ENCODE measurements at places on chromosomes 7 and 10.
A peak's percentile ranks its signal among the peaks of the same experiment; 100 is the strongest.

DNA sequence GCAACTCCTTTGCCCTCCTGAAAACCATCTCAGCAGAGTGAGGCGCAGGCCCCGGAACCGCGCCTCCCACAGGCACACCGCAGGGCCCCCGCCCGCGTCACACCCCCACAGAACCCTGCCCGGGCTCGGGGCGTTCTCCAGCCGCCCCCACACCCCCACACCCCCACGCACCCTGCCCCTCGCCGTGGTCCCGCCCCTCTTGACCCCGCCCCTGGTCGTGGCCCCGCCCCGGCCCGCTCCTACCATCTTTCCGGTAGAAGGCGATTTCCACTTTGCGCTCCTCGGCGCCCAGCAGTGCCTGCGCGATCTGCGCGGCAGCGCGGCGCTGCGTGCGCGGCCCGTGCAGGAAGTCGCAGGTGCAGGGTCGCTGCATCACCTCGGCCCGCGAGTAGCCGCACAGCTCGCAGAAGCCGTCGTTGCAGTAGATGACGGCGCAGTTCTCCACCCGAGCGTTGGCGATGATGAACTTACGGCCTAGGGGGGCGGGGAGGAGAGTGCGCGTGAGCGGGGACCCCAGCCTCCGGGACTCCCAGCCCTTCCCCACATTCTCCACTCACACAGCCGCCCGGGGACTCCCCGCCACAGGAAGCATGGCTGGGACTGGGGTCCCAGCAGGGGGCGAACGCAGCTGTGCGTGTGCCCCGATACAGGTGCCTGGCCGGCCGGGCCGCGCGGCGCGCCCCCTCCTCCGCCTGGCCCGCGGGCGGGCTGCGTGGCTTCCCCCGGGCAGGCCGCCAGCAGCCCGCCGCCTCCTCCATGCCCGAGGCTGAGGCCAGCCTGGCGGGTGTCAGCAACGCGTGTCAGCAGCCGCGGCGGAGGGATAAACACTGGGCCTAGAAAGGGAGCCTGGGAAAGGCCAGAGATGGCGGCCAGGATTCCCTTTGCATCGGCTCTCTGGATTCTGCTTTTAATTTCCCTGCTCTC lies 3.4 kb downstream of the KCNH2 start:
- peaks cover 7% of the 10 kb centered on the region for H3K27me3 ChIP-seq
- H3K27ac ChIP-seq = peak overlapping the region; percentile 74
- peaks cover 57% of the 10 kb centered on the region for H3K4me1 ChIP-seq
- peak overlapping the region; percentile 48 for H3K4me3 ChIP-seq
- peak; percentile 84 for DNase-seq

- H3K27ac ChIP-seq = peak overlapping the region; percentile 76
- H3K4me3 ChIP-seq = peak overlapping the region; percentile 100
- H3K36me3 ChIP-seq = peaks cover 23% of the 10 kb centered on the region
- peaks cover 75% of the 10 kb centered on the region for H3K4me1 ChIP-seq
Measured at GRCh38 chr7:45028138-45028919, 28.3 kb downstream of the CCM2 start.

GRCh38 chr7:137975768-137976167 lies 26.1 kb downstream of the CREB3L2 start:
- H3K36me3 ChIP-seq = no peaks in the 10 kb centered on the region
- no peaks in the 10 kb centered on the region for H3K27me3 ChIP-seq
- H3K27ac ChIP-seq = no peak overlapping the region
- no peak overlapping the region for H3K4me3 ChIP-seq
- H3K4me1 ChIP-seq = no peaks in the 10 kb centered on the region
- no peak for DNase-seq

DNA sequence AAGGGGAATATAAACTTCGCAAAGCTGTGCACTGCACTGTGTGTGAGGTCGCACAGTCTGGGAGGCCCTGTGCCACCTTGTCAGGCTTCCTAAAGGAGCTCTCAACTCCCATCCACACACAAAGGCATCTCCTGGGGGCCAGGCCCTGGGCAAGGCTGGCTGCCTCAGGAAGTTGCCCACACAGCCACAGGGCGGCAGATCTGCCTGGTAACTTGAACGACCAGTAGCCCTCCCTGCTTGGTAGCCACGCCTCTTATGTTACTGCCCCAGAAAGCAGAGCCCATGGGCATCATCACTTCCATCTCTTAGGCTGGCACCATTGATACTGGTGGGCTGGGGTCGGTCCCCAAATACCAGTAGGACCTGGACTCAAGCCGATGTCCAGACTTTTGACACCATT lies 82.8 kb downstream of the HECW1 start:
- no peaks in the 10 kb centered on the region for H3K4me1 ChIP-seq
- H3K27ac ChIP-seq = no peak overlapping the region
- no peak overlapping the region for H3K4me3 ChIP-seq
- H3K36me3 ChIP-seq = no peaks in the 10 kb centered on the region
- DNase-seq = no peak

GRCh38 chr10:123154711-123155505 lies 706 bp downstream of the BUB3 start:
- peak; percentile 59 for DNase-seq
- H3K27me3 ChIP-seq = peaks cover 8% of the 10 kb centered on the region
- H3K36me3 ChIP-seq = peaks cover 31% of the 10 kb centered on the region
- H3K4me3 ChIP-seq = peak overlapping the region; percentile 90

DNA sequence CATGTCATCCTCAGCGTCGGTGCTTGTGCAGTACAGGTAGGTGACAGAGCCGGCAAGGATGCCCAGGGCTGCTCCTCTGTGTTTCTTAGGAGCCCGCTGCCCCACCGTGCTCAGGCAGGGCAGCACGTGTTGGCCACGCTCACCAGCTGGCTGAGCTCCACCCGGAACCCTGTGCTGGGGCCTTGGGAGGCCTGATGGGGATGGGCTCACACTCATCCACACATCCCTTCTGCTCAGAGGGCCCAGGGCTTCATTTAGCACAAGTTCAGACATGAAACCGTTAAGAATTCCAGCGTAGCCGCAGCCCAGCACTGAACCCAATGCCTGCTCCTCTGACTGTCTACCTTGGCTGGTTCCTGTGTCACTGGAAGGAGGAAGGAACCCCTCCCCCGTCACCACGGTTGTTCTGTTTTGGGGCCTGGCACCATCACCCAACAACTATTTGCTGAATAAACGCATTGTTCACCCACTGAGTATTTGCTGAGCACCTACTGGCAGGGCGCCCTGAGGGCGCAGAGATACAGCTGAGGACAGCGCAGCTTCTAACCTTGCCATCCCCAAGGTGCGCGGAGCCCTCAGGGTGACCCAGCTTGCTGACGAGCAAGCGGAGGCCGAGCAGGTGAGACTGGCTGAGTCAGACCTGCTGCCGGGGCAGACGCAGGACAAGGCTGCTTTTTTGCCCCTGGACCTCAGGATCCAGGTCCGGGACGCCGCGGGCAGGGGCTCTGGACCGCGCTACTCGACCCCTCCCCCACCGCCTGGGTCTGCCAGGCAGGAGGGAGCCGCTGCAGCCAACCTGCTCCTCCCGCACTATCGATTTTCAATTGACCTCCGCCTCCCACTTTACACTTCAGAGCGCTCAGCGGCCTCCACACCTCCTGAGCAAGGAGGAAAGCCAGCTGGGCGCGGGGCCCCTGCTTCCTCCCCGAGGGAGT lies 50.6 kb upstream of the RET start:
- no peak overlapping the region for H3K27ac ChIP-seq
- H3K27me3 ChIP-seq = no peaks in the 10 kb centered on the region
- H3K4me1 ChIP-seq = no peaks in the 10 kb centered on the region
- H3K36me3 ChIP-seq = no peaks in the 10 kb centered on the region
- no peak overlapping the region for H3K4me3 ChIP-seq

DNA sequence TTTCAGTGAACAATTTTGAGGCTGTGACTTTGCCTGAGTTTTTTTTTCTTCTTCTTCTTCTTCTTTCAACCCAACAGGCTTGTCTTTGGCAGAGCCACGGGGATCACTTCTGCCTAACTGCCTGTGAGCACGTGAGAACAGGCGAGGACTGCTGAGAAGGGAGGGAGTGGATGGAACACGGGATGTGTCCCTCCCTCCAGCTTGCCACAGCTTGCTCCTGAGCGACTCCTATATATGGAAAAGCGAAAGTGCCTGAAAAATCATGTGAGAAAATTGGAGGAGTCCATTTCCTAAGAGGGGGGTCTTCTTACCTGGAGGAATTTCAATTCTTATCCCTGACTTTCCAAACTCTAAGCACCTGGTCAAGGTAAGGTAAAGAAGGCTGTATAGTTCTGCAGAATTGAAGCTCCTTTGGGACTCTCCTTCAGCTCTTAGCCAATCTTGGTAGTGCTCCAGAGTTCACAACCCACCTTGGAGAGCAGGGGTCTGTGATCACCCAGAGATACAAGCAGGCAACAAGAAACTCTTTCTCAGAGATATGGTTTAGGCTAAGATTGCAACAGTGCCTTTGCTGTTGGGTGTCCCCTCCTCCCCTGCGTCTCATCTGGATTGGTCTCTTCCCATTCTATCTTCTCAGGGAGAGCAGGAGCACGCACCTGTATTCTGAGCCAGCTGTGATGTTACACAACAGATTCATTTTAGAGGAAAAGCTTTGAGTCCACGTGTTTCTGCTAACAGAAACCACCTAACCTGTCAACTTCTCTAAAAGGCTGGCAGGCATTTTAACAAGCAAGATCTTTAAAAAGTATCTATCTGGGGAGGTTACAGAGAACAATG lies at the start of gene MAT1A:
Gene MAT1A, minus strand, starts transcription at position 208 of the 837 bp plus-strand sequence. CDS start 235 bp downstream, outside the sequence.
- no peaks in the 10 kb centered on the region for H3K36me3 ChIP-seq
- no peaks in the 10 kb centered on the region for H3K4me1 ChIP-seq

DNA sequence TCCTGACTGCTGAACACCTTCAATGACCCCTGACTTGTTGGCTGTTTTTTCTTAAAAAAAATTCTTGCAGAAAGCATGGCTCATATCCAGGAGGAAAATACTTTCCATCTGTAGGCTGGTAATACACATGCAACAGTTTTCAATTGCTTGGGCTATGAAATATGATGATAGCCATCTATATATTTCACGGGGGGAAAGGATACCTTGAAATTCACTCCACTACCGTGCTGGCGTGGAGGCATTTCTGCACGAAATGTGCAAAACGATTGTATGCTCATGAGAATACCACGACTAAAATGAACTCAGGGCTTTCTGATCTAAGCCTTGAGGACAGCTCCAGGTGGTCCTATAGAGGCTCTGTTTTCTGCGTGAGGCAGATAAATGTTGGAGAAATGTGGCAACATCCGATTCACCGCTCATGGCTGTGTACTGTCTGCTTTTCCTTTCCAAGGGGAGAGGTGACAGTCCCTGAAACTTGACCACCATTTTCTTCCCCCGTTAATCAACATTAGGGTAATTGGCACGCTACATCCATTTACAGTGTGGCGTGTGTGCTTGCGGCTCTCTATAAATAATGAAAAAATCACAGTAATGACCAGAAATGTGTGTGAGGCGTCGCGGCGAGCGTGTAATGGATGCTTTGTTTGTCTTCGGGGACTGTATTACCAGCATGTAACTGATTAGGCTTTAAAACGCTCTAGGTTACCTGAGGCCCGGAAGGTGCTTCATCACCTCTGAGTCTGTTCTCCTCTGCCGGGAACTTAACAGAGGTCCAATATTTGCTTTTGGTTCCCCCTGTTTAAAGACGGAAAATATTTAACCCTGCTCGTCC lies 12.8 kb upstream of the CARD11 start:
- H3K36me3 ChIP-seq = no peaks in the 10 kb centered on the region
- DNase-seq = no peak
- no peak overlapping the region for H3K27ac ChIP-seq
- no peak overlapping the region for H3K4me3 ChIP-seq
- no peaks in the 10 kb centered on the region for H3K27me3 ChIP-seq
- H3K4me1 ChIP-seq = no peaks in the 10 kb centered on the region

- H3K36me3 ChIP-seq = no peaks in the 10 kb centered on the region
- no peak overlapping the region for H3K4me3 ChIP-seq
- DNase-seq = no peak
- peaks cover 4% of the 10 kb centered on the region for H3K27me3 ChIP-seq
- H3K4me1 ChIP-seq = no peaks in the 10 kb centered on the region
- H3K27ac ChIP-seq = no peak overlapping the region
Measured at GRCh38 chr7:29864656-29865055, 58.3 kb downstream of the WIPF3 start.

- no peaks in the 10 kb centered on the region for H3K4me1 ChIP-seq
- no peaks in the 10 kb centered on the region for H3K36me3 ChIP-seq
- DNase-seq = no peak
- no peak overlapping the region for H3K27ac ChIP-seq
- H3K27me3 ChIP-seq = no peaks in the 10 kb centered on the region
Measured at GRCh38 chr7:108719631-108720030, 150.0 kb downstream of the DNAJB9 start.

- H3K36me3 ChIP-seq = no peaks in the 10 kb centered on the region
- no peaks in the 10 kb centered on the region for H3K4me1 ChIP-seq
- H3K27me3 ChIP-seq = peaks cover 4% of the 10 kb centered on the region
- no peak overlapping the region for H3K27ac ChIP-seq
- no peak overlapping the region for H3K4me3 ChIP-seq
- no peak for DNase-seq
Measured at GRCh38 chr7:86645676-86646276, 2.1 kb downstream of the GRM3 start.

GRCh38 chr10:28713626-28714352 lies 36.5 kb downstream of the BAMBI start:
- H3K27ac ChIP-seq = no peak overlapping the region
- no peak for DNase-seq
- H3K36me3 ChIP-seq = no peaks in the 10 kb centered on the region
- no peaks in the 10 kb centered on the region for H3K27me3 ChIP-seq
- no peak overlapping the region for H3K4me3 ChIP-seq

DNA sequence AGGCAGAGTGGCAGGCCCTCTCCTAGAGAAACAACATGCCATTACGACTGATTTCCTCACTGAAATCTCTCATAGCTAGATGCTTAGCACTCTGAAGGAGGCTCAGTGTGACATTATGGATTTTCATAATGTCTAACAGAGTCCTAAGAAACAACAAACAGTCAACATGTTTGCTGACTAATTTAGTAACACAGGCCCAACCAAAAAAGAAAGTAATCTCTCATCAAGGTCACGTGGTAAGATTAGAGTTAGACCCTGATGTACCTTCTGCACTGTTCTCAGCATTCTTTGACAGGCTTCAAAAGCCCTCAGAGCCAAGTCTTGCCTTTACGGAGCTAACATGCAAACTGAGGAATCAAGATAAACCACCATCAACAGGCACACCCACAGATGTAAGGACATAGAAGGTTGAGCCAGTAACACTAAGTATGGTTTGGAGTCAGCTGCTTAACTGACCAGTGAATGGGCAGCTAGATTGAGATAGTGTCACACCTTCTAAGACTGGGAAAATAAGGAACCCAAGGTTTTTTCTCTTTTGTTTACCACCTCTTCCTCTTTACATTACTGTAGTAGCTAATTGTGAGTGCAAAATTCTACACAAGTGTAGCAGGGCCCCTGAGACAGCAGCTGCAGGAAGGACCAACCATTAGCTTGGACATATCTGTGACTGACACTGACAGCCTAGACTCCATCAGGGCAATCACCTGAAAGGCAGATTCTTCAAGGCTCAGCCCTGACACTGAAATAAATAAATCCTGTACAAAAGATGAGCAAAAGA lies 15.3 kb upstream of the KCNIP2 start:
- peaks cover 18% of the 10 kb centered on the region for H3K4me1 ChIP-seq
- no peaks in the 10 kb centered on the region for H3K27me3 ChIP-seq
- peak; percentile 72 for DNase-seq
- peak overlapping the region; percentile 68 for H3K4me3 ChIP-seq
- peaks cover 6% of the 10 kb centered on the region for H3K36me3 ChIP-seq
- peak overlapping the region; percentile 65 for H3K27ac ChIP-seq

Data from CD4-positive, CD25-positive, alpha-beta regulatory T cell (primary cell).